Right ventricle myocardium superior (tissue), 1 donor: ENCODE measurements at places on chromosomes 3 and 15.

DNA sequence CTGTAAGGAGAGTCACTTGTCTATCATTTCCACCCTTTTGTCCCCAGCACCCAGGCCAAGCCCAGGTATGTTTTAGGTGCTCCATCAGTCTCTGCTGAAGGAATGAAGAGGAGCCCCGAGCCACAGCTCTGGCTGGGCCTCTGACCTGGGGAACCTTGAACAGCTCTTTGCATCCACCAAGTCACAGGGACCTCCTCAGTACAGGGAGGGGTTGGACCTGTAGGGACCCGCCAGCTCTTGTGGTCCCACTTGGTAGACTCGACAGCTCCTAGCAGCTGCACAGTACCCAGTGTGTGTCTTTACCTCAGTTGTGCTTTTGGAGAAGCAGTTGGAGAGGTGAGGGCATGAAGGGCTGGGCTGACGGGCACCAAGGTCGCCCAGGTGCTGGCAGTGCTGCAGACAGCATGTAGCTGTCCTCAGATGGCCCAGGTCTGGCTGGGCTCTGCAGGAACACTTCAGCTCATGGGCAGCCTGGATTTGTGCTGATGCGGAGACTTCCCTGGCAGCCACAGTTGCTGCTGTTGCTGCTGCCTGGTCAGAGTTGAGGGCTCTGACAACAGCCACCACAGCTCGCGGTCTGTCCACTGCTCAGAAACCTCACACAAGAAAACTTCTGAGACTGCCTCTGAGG is 123.6 kb downstream of the CACNA1D start:
- peak; percentile 71 for DNase-seq

DNA sequence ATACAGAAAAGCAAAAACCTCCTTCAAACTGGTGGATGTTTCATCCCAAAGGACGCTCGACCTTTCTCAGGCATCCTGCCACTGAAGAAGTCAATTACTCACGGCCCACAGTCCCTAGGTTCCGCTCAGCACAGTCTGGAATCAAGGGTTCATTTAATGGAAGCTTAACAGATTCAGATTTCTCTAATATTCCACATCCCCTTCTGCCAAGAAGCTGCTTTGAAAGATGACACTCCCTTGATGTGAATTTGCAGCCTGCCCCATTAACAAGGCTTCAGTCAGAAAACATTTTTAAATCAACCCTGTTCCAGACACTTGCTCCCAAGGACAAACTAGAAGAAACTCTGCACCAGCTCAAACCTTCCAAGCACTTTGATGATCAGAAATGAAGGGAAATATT is 81.2 kb downstream of the LIPC start:
- DNase-seq: no peak

- peak; percentile 80 for DNase-seq
Measured at GRCh38 chr15:31265871-31266711, 60.5 kb upstream of the KLF13 start.

DNA sequence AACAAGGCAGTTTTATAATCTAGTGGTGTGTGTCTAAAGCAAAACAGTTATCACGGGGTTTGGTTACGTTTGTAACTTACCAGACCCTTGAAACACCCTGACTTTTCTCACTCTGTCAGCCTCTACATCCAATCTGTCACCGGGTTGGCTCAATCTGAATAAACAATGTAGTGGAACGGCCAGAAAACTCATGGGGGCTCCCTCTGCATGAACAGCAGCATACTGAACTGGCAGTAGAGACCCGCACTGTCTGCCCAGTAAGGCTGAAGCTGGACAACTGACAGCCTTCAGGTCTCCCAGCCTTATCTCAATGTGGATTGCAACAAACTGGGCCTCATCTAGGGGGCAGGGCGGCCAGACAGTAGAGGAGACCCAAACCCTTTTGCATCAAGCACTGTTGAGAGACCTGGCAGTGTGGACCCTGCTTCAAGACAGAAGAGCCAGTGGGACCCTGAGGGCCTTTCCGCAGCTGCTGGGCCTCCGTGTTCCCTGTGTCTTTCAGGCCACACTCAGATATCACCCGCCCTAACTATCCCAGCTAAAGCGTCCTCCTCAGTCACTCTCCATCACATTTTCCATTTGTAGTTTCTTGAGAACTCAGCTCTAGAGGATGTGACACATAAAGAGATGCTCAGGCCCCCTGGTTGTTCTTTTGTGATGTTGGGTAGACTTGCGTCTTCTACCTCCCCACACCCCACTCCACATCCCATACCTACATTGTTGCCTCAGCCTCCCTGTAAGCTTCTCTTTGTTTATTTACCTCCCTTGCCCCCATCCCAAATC is 181.2 kb upstream of the NR2E3 start:
- no peak for DNase-seq

DNA sequence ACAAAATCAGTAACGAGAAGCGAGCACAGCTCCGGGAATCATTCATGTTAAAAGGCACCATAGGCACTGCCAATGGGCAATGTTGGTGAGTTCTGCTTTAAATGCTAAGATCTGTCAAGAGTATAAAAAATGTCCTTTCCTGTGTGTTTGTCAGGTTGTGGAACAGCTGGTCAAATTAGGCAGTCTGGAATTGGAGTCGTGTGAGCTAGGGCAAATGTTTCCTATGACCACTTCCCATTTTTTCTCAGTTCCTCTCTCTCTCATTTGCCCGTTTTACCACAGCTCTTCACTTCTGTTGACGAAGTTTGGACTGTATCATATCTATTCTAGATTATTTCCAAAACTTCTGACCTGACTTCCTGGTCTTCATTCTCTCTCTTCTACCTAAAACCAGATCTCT is 60.8 kb upstream of the GOLIM4 start:
- no peak for DNase-seq

GRCh38 chr3:152146461-152146860 is 122.3 kb upstream of the MBNL1 start:
- DNase-seq: no peak

- no peak for DNase-seq
Measured at GRCh38 chr3:94811836-94812235, 749.0 kb downstream of the NSUN3 start.

GRCh38 chr15:60683156-60683555 is 204.2 kb upstream of the ICE2 start:
- DNase-seq: no peak

DNA sequence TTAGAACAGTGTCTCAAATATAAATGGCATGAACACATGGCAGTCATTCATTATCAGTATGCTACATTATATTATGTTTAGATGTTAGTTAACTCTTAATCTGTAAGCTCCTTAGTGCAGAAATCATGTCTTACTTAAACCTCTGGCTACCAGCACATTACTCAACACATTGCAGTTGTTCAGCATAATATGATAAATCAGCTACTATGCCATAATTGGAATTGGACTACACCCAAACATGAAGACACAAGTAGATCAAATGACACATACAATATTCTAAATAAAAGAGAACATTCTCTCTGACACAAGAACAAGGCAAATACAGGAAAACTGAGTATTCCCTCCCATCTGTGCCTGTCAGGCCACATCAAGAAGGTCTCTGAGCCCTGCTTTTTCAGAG is 116.1 kb downstream of the PCCB start:
- DNase-seq: no peak

DNA sequence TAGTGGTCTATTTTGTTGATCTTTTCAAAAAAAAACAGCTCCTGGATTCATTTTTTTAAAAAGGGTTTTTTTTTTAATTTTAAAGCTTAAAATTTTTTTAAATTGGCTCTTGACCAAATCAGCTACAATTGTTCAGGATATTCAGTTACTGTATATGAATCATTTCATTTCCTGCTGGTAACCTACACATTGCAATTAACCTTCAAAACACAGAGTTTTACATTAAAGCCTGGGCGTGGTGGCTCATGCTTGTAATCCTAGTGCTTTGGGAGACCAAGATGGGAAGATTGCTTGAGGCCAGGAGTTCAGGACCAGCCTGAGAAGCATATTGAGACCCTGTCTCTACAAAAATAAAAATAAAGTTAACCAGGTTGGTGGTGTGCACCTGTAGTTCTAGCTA is 163.4 kb downstream of the ALDH1A2 start:
- no peak for DNase-seq

DNA sequence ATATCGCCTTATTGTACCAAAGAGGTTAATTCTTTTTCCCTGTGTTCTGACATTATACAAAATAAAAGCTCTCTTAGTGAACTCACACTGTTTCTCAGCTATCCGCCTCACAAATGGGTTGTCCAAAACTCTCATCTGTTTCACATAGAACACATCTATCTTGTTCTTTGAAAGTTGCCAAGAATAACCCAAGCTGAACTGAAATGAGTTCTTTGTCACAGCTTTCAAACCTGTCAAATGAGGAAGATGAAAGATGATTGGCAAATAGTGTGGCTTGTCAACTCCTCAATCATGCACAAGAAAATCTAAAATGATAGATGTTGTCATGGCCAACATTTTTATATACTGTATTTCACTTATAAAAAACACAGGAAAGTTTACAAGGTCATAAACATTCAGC is 168.1 kb upstream of the OSTN start:
- DNase-seq: no peak

DNA sequence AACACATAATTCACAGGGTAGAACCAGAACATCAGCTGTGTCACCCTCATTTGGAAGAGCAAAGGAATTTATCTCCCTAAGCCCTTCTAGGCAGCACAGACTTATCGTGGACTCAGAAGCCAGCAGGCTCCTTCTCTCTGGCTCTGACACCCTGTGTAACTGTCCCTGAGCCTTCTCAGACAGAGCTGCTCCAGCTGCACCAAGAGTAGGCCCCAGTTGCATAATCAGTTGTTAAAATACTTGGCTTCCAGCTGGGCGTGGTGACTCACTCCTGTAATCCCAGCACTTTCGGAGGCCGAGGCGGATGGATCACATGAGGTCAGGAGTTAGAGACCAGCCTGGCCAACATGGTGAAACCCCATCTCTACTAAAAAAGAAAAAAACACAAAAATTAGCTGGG is 49.4 kb upstream of the ACVR2B start:
- DNase-seq: peak; percentile 66

GRCh38 chr3:24137958-24138875 is 193.1 kb downstream of the NR1D2 start:
- no peak for DNase-seq

GRCh38 chr15:63870487-63871209 is 36.9 kb upstream of the HERC1 start:
- no peak for DNase-seq

DNA sequence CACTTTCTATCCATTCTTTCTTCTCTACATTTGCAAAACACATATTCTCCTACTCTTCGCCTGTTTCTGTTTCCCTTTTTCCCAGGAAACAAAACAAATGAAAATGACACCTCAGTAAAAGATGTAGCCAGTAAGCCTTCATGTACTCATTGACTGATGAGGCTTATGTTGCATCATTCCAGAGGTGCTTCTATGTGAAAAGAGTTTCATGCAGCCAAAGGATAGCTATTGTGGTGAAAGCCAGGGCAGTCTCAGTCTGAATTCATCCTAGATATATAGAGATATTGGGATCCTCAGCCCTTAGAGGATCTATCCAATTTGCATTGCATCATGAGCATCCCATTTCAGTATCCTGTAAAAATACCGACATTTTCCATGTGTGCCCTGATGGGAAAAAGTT is 267.3 kb downstream of the GAP43 start:
- DNase-seq: no peak

DNA sequence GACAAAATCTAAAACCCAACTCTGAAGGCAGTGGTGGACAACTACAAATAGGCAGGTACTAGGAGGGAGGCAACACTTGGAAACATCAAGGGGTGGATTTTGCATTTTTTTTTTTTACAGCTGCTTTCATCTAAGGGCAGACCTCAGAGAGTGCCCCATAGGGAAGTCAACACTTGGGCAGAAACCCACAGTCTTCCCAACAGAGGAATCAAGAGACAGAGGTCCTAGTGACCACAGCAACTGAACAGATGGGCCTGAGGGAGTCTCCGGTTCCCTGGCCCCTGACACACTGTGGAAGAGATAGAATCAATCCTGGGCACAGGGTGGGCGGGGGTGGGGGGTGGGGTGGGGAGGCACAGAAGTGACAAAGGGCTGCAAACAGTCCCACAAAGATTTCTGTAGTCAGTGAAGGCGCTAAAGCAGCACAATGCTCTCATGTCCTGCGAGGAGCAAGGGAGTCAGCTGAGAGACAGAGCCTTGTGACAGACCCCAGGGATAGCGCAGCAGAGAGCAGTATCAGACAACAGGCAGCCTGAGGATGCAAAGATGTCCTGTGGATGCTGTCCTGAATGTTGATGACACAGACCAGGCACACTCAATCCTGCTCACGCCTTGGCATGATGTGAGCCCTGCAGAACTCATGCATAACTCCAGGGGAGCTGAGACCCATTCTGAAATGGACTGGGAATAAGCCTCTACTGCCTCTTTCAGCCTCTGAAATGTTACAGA is 6.9 kb upstream of the RFTN1 start:
- DNase-seq: no peak

GRCh38 chr3:5019411-5020241 is 40.4 kb downstream of the BHLHE40 start:
- peak; percentile 63 for DNase-seq

DNA sequence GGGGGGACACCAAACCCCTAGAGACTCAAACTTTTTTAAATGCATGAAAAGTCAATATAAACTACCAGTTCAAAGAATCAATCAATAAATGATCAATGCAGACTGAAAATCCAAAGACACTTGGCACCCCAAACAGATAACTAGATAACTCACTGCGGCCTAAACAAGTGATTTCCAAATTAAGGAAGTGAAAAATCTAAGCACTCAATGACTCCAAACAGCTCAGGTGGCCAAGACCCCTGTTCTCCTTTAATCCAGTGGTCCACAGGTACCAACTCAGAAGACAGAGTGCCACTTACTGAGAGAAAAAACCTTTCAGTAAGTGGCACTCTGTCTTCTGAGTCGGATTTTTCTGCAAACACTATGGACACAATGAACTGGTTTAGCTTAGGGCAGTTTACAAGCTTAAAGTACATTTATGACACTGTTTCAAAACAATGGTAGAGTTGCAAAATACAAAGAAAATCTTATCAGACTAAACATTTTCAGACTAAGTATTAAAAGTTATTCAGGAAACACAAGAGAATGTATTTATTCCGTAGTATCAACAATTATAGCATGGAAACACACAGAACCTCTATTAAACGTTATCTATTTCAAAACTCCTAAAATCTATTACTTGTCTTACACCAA is 4.7 kb downstream of the DLG1 start:
- no peak for DNase-seq

- DNase-seq: peak; percentile 55
Measured at GRCh38 chr3:56783644-56784447, 17.9 kb downstream of the ARHGEF3 start.

DNA sequence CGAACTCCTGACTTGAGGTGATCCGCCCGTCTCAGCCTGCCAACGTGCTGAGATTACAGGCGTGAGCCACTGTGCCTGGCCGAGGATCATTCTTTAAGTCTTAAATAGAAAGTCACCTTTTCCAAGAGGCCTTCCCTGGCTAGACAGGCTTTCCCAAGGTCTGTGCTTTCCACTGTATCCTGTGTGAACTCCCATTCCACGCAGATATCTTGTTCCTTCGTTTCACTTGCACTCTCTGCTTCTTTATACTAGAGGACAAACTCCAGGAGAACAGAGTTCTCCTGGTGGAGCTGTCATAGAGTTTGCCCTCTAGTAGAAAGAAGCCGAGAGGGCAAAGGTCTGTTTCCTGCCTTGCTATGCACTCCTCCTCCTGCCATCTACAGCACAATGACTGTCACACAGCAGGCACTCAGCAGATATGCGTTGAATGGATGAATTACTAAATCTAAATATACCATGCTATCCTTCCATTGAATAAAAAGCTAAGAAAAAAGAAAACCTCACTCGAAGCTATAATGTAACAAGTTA is 211.2 kb downstream of the FOXP1 start:
- no peak for DNase-seq

- no peak for DNase-seq
Measured at GRCh38 chr3:86986671-86987420, 4.1 kb downstream of the VGLL3 start.

- DNase-seq: no peak
Measured at GRCh38 chr3:171775943-171776342, 34.3 kb downstream of the PLD1 start.

- DNase-seq: peak; percentile 66
Measured at GRCh38 chr15:62306851-62307504, 141.9 kb upstream of the C2CD4B start.
